ENCODE measurements at places on chromosomes 16 and 17. TPM values are rescaled to one million over a fixed set of nuclear protein-coding genes. Genes with fewer than 3 reads are reported as not detected.

The BEAN1 gene
- total RNA-seq = not detected

The BAHCC1 gene
- 0.02 TPM for total RNA-seq

The KRTAP16-1 gene
- total RNA-seq = not detected

The GFER gene
- 30.1 TPM for total RNA-seq

The MILR1 gene
- 0.31 TPM for total RNA-seq

The CNTNAP1 gene
- total RNA-seq = 1.4 TPM

The CACNA1H gene
- total RNA-seq = 0.50 TPM

The NLRP1 gene
- 44.9 TPM for total RNA-seq

The ABCA9 gene
- total RNA-seq = not detected

DNA sequence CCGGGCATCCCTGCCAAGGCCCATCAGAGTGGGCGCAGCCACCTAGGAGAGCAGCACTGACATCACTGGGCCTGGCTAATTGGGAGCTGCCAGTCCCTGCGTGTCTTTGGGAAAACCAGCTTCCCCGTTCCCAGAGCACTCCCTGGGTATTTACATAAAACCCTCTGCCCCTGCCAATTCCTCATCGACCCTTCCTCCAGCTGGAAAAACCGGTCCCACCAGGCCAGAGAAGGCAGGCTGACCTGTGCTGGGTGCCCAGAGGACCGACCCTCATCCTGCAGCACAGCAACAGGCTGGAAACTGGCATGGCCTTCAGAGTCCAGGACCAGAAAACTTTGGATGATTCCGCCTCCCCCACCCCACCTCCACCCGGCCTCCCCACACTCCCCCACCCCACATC is 8.2 kb upstream of the FOXN1 start:
- DNase-seq = no peak

- DNase-seq = no peak
Measured at GRCh38 chr16:27228045-27228444, 24.7 kb downstream of the KDM8 start.

- DNase-seq = no peak
Measured at GRCh38 chr16:22081050-22081449, 11.3 kb upstream of the VWA3A start.

GRCh38 chr17:18039535-18040260 is 490 bp downstream of the GID4 start:
- DNase-seq = peak; percentile 41

DNA sequence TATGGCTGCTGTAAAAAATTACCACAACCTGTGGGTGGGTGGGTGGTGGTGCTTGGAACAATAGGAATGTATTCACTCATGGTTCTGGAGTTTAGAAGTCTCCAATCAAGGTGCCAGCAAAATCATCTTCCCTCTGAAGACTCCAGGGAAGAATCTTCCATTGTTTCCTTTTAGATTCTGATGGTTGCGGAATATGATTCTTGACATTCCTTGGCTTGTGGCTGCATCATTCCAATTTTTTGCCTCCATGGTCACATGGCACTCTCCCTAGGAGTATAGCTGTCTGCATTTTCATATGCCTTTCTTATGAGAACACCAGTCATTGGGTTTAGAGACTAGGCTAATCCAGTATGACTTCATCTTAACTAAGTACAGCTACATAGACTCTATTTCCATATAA is 401.0 kb downstream of the HS3ST3B1 start:
- no peak for DNase-seq

DNA sequence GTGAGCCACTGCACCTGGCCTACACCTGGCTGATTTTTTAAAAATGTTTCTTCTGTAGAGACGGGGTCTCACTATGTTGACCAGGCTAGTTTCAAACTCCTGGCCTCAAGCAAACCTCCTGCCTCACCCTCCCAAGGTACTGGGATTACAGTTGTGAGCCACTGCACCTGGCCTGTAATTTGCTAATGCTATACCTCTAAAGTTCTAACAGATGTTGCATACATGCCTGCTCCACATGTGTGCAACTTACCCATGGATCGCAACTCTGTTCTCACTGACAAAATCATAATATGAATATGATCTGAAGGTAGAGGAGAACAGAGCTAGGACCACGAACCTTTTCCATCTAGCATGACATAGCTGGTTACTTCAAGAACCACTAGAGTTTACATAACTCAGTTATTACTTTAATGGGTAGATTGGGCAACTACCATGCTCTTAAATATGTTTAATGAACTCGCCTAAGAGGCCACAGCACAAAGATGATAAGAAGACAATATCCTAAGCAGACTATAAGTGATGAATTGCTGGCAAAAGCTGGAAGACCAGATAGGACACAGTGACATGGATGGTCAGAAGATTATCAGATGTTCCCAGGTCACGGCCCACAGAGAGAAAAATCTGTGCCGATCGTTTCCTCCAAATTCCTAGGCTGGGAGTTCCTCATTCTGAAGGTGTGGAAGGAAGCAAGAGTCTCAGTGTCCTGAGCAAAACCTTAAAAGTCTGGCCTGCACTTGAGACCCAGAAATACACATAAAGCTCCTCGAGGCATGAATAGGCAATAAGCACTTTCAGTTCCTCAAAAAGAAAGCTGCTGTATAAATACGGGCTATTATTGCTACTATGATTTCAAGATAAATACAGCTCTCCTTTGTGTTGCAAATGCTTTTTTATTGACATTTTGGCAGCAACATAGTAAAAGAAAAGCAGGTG is 53.6 kb upstream of the ICAM2 start:
- no peak for DNase-seq

GRCh38 chr16:88601313-88602036 is 31.3 kb downstream of the ZC3H18 start:
- no peak for DNase-seq

DNA sequence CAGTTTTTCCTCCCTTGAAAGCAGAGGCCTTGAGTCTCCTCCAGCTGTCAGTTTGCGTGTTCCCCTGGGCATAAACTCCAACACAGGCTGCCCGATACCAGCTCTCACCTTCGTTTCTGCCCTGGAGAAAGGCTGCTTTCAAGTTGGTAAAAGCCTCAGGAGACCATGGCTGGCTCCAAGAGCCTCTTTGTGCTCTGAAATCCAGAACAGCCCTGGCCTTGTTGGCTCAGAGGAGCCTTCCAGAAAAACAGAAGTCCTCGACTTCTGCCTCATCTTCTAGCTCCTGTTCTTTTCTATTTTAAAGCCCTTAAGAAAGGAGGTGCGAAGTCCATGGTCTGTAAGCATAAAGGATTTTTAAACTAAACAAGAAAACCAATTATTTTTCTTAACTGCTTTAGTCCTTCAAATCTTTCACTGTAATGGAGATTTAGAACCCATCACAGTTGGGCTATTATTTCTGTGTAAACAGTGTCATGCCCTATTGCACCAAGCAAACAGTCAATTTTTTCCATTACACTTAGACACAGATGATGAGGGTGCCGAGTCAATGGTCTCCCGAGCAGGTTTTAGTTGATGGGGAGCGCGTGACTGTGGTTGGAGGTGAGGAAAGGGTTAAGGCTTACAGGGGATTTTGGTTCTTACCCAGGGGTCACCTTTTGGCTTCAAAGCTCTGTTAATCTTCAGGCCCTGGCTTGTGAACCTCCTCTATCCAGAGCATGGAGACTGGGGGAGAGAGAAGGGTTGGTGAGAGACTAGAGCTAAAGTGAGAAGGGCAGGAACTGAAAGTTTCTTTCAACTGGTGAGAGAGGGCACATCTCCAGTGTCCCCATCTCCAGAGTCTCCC is 212.8 kb downstream of the MSI2 start:
- no peak for DNase-seq

- DNase-seq = no peak
Measured at GRCh38 chr16:1153480-1154160, 714 bp downstream of the CACNA1H start.

DNA sequence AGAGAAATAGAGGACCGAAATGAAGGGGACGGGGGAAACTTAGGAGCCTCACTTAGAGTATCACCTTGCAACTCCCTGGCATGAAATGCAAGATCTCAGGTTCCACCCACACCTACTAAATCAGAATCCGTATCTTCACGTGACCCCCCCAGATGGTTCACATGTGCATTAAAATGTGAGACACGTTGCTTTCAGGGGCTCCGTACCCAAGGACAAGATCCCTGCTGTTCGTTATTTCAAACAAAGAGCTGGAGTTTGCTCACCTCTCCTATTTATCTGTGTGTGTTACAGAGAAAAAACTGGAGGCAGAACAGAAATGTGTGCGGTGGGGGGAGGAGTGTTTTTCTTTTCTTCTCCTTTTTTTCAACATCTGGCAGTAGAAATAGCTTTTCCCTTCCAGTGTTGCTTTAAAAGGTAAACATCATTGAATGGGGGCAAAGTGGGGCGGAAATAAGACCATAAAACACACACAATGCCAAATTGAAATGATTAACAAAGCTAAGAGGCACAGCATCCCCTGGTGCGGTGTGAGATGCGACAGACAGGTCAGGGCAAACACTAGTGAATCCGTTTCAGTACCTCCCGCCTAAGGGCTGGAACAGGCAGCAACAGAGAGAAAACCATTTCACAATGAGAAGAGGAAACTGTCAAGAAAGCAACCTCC is 145.4 kb downstream of the SOX9 start:
- DNase-seq = no peak
